ENCODE measurements at places on chromosomes 5 and 9. TPM values are rescaled to one million over a fixed set of nuclear protein-coding genes. Genes with fewer than 3 reads are reported as not detected.

PLPPR1 gene
- not detected for polyA plus RNA-seq

NOXA1 gene
- 1.3 TPM for polyA plus RNA-seq

RPL7A gene
- polyA plus RNA-seq, result 1,038 TPM

GRIN3A gene
- polyA plus RNA-seq, result 0.03 TPM

ARL14EPL gene
- not detected for polyA plus RNA-seq

All from CD8-positive, alpha-beta memory T cell (primary cell).